Pons (tissue), 1 donor: ENCODE measurements at places on chromosomes 3 and 15.

DNA sequence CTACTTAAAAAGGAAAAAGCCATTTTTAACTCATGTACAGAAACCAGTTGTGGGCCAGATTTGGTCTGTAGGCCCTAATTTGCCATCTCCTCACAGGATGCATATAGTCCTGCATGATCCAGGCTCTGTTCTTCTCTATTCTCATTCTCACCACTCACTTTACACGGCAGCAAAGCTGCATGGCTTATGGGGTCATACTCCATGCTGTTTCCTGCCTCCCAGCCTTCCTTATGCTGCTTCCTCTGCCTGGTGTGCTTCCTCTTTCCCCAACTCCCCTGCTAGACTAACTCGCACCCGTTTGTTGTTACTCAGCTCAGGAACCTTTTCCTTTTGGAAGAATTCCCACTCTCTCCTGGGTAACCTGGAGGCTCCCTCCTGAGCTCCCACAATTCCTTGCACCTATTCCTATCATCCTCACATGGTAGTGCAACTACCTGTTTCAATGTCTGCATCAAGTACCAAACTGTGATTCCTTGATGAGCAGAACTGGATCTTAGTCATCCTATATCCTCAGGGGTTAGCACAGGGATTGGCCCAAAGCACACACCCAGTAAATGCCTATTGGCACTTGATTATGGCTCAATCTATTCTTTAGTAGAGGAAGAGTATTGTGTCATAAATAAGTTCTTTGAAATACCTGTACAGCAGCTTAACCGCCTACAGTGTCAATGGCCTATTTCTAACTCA is 172.1 kb upstream of the MITF start:
- DNase-seq = no peak

- no peak for DNase-seq
Measured at GRCh38 chr15:40633178-40633577, 39.1 kb downstream of the KNL1 start.

DNA sequence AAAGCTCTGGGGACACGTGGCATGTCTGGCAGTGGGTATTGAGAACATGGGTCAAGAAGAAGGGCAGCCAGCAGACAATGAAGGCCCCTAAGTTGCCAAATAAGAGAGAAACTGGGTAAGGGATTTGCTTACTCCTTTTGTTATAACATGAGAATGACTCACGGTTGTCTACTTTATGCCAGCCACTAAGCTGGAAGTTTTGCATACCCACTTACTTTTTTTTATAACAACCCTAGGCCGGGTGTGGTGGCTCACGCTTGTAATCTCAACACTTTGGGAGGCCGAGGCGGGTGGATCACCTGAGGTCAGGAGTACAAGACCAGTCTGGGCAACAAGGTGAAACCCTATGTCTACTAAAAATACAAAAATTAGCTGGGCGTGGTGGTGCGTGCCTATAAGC is 50.0 kb downstream of the DRD3 start:
- no peak for DNase-seq

DNA sequence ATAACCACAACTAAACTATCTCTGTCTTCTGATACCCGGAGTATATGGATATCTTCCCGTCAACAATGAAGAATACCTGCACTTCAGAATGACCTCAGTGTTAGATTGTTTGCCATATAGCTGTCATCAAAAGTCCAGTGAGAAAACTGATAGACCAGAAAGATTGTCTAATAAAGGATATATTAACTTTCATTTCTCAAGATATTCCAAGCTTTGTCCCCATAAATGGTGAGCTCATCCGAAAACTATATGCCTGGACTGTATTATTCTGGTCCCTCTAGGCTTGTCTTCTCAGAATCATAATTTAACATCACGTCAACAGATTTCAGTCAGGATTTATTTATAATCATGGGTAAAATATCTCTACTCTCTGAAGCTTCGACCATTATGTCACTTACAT is 100.5 kb downstream of the ATP8B4 start:
- no peak for DNase-seq
